ENCODE measurements at places on chromosomes 6 and 20. TPM values are rescaled to one million over a fixed set of nuclear protein-coding genes. Genes with fewer than 3 reads are reported as not detected.
A peak's percentile ranks its signal among the peaks of the same experiment; 100 is the strongest.

DNA sequence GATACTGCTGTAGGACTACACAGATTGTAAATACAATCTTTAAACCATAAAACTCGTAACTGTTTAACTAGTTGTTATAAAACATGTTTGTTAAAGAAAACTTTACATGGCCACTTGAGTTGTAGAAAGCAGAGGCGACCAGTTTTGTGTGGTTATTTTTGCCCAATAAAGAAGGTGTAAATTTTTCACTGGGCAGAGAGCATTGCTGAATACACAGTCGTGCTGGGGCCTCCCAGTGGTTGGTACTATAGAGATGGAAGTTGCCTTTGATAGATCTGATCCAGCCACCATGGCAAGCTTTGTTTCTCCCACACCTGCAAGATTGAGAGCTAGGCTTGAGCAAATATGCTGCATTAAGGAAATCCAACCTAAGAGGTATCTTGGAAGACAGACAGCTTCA is 34.0 kb upstream of the YWHAB start:
- H3K27me3 ChIP-seq, result no peaks in the 10 kb centered on the region
- DNase-seq, result no peak
- H3K4me1 ChIP-seq, result peaks cover 8% of the 10 kb centered on the region
- no peaks in the 10 kb centered on the region for H3K36me3 ChIP-seq

- DNase-seq, result peak; percentile 31
- H3K4me1 ChIP-seq, result peaks cover 21% of the 10 kb centered on the region
- H3K4me3 ChIP-seq, result no peak overlapping the region
- H3K27ac ChIP-seq, result no peak overlapping the region
- H3K27me3 ChIP-seq, result no peaks in the 10 kb centered on the region
These were observed 44.3 kb downstream of the CPXM1 start for GRCh38 chr20:2756056-2756611.

- H3K4me1 ChIP-seq, result peaks cover 9% of the 10 kb centered on the region
- no peak overlapping the region for H3K27ac ChIP-seq
- no peaks in the 10 kb centered on the region for H3K27me3 ChIP-seq
- H3K36me3 ChIP-seq, result no peaks in the 10 kb centered on the region
- H3K4me3 ChIP-seq, result no peak overlapping the region
- no peak for DNase-seq
These were observed 5.0 kb upstream of the FERMT1 start for GRCh38 chr20:6127825-6128224.

DNA sequence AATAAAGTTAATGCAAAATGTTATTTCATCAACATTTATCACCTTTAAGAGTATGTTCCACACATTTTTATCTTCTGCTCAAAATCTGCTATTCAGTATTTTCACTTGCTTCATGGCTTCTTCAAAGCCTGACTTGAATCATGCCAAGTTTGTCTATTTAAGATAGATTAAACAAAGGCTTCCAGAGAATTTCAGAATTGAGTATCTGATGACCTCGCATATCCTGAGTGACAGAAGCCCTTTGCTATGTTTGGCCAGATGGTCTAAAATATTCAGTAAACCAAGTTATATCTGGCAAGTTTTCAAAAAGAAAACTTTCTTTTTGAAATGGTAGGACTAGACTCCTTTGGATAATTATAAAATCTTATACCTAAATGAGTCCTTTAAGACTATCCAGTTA is 348.9 kb upstream of the KCNQ5 start:
- no peaks in the 10 kb centered on the region for H3K36me3 ChIP-seq
- no peak overlapping the region for H3K4me3 ChIP-seq
- no peaks in the 10 kb centered on the region for H3K4me1 ChIP-seq
- no peaks in the 10 kb centered on the region for H3K27me3 ChIP-seq
- H3K27ac ChIP-seq, result no peak overlapping the region

DNA sequence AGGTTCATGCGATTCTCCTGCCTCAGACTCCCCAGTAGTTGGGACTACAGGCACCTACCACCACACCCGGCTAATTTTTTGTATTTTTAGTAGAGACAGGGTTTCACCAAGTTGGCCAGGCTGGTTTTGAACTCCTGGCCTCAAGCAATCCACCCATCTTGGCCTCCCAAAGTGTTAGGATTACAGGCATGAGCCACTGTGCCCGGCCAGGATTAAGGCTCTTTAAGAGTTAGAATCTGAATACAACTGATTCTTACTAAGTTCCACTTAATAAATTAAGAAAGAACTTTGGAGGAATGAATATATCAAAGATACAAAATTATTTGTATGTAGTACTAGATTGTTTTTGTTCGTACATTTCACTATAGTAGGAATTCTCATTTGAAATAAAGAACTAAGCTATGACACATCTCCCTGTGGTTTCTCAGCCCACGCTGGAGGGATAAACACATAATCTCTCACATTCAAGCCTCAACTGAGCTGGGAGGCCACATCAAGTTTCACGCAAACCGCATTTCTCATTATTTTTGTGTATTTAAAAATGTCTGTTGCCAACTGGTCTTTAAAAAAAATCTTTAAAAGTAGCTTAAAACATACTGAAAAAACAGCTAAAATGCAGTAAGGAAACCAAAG is 34.2 kb downstream of the DTNBP1 start:
- H3K4me3 ChIP-seq, result no peak overlapping the region
- no peaks in the 10 kb centered on the region for H3K27me3 ChIP-seq
- H3K36me3 ChIP-seq, result peaks cover 1% of the 10 kb centered on the region

DNA sequence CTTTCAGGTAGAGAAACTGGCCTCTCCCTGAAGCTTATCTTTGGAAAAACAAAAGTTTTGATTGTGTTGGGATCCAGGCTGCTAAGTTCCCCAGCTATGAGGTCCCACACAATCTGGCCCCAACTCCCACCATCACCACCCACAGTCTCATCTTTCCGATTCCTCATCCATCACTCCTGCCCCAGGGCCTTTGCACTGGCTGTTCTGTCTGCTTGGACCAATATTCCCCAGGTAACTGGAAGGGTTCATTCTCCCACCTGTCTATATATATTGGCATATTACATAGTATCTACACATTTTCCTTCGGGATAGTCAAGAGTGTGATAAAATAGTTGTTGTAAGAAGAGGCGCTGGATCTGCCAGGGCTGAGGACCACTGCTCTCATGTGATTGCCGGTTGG is 52.0 kb downstream of the CPNE5 start:
- H3K4me3 ChIP-seq, result no peak overlapping the region
- no peak for DNase-seq
- H3K4me1 ChIP-seq, result peaks cover 20% of the 10 kb centered on the region
- no peaks in the 10 kb centered on the region for H3K36me3 ChIP-seq

DNA sequence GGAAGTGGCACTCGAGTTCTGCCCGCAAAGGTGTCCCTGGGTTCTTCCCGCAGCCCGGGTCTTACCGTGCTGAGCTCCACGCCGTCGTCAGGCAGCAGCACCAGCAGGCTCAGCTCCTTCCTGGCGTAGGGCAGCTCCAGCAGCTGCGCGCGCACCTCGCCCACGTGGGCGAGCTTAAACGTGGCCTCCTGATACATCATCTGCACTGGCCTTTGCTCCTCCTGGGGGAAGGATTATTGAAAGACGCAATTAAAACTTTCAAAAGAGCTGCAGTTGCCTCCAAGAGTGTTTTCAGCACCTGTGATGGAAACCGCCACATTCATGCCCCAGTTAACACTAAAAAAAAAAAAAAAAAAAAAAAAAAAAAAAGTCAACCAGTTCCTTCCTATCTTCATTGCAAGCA is 11.3 kb downstream of the SERPINB9 start:
- no peak overlapping the region for H3K27ac ChIP-seq
- no peaks in the 10 kb centered on the region for H3K27me3 ChIP-seq
- no peak for DNase-seq
- H3K4me3 ChIP-seq, result no peak overlapping the region
- no peaks in the 10 kb centered on the region for H3K36me3 ChIP-seq

GRCh38 chr6:111687652-111688051 is 82.0 kb upstream of the TRAF3IP2 start:
- no peaks in the 10 kb centered on the region for H3K27me3 ChIP-seq
- no peaks in the 10 kb centered on the region for H3K36me3 ChIP-seq
- H3K27ac ChIP-seq, result no peak overlapping the region
- no peak overlapping the region for H3K4me3 ChIP-seq
- DNase-seq, result no peak

GRCh38 chr6:142784344-142784743 is 160.6 kb downstream of the HIVEP2 start:
- H3K27me3 ChIP-seq, result no peaks in the 10 kb centered on the region
- no peaks in the 10 kb centered on the region for H3K36me3 ChIP-seq
- no peak overlapping the region for H3K4me3 ChIP-seq
- no peak overlapping the region for H3K27ac ChIP-seq
- DNase-seq, result no peak

DNA sequence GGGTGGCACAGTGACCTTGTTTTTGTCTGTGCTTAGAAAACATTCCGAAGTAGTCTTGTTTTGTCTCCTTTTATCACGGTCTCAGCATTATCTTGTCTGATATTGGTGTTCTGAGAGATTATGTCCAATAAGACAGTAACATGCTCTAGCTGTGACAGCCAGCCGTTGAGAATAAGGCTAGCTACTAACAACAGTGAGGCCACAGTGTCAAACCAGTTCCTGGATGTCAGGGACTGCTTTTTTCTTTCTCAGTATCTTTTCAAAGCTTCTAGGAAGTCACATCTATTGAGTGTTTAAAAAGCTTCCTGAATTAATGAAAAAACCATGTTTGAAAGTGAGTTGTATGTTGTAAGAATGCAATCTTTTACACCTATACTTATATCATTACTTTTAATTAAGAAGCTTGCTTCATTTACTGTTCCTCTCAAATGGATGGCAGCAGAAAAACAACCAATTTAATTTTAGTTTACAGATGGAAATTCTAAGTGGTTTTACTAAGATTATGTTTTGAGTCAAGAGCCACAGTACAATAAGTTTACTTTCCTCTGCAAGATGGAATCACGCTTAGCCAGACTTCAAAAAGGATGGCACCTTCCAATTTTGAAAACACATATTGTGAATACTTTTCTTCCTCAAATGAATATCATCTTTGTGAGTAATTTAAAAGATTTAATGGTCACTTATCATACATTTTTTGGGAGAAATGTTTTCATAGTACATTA is 53.1 kb downstream of the MAP3K7 start:
- H3K4me1 ChIP-seq, result no peaks in the 10 kb centered on the region
- DNase-seq, result no peak
- no peaks in the 10 kb centered on the region for H3K27me3 ChIP-seq
- H3K27ac ChIP-seq, result no peak overlapping the region

GRCh38 chr6:30894381-30894780 is 10.1 kb downstream of the DDR1 start:
- H3K27ac ChIP-seq, result no peak overlapping the region
- peaks cover 42% of the 10 kb centered on the region for H3K36me3 ChIP-seq
- no peak overlapping the region for H3K4me3 ChIP-seq
- H3K4me1 ChIP-seq, result no peaks in the 10 kb centered on the region
- H3K27me3 ChIP-seq, result no peaks in the 10 kb centered on the region

- H3K27me3 ChIP-seq, result no peaks in the 10 kb centered on the region
- peak; percentile 37 for DNase-seq
- H3K4me3 ChIP-seq, result no peak overlapping the region
- no peaks in the 10 kb centered on the region for H3K36me3 ChIP-seq
These were observed 18.8 kb upstream of the SIRPA start for GRCh38 chr20:1876217-1876921.

DNA sequence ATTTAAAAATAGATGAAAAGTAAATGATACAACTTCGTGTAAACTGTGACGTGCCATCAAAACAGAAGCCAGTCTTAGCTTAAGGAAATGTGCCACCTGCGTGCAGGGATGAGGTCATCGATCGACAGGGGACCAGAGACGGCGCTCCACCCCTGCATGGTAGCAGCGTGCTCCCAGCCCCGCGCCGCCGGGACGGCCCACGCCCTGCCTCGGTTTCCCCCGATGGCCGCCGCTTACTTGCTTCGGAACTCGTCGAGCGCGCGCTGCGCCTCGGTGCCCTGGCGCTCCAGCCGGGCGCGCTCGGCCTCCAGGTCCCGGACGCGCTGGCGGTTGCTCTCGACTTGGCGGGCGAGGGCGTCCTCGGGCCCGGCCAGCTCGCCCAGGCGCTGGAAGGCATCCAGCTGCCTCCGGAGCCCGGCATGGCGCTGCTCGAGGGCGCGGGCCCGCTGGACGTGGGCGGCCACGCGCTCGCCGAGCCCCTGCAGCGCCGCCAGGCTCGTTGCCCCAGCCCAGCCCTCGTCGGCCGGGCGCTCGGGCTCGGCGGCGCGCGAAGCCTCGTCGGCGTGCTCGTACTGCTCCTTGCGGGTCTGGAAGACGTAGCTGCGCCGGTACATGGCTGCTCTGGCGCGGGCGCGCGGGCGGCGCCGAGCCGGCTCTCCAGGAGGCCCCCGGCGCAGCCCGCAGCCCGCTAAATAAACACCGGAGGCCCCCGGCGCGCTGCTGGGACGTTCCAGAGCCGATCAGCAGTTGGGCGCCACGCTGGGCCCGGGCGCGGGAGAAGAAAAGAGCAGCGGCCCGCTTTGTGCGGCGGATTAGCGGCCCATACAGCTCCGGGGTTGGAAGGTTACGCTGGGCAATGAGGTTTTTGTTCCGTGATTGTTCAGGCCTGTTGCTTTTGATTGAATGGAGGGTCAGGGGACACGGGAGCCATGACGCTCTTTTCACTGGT is at the start of gene BFSP1:
TSS of gene BFSP1 (minus strand) at position 664 of the 949 bp plus-strand sequence. CDS start at position 614, 50 bp downstream.
- H3K27ac ChIP-seq, result peak within 1 kb of the TSS; percentile 91
- no peak within 1 kb of the TSS for H3K4me3 ChIP-seq
- H3K36me3 ChIP-seq, result no peaks in the 10 kb centered on the region
- peak; percentile 90 for DNase-seq
- peaks cover 15% of the 10 kb centered on the region for H3K4me1 ChIP-seq

DNA sequence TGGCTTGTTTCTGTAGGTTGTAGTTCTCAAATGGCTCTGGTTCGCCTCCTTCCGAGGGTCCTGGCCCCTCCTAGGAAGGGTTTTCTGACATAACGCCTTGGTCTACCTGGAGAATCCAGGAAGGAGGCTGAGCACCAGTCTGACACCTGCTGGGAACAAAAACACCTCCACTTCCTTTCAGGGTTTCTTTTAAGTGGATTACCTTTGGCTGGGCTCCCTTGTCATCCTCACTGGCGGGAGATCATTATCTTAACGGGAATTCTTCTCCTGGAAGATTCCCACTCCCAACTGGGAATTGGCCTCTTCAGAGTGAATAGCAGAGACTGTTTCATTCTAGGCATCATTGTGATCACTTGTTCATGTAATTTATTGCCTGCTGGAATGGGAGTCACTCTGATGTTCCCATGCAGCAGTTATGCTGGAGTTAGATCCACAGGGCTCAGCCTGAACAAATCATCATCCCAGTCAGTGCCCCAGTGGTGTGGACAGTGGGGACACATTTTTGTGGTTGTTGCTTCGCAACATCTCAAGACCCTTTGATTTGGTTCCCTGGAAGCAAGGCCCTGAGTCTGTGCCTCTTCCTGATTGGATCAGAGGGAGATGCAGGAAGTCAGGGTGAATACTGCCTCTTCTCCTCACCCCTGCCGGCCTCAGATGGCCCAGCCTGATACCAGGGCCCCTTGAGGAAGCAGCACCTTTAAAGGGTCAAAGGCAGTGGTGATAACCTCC is 49.1 kb downstream of the LYRM2 start:
- H3K4me3 ChIP-seq, result no peak overlapping the region
- no peak for DNase-seq
- no peaks in the 10 kb centered on the region for H3K4me1 ChIP-seq
- H3K36me3 ChIP-seq, result no peaks in the 10 kb centered on the region

The ZSCAN12 gene
- 4.9 TPM for total RNA-seq

The ETV7 gene
- 0.66 TPM for total RNA-seq

The SMLR1 gene
- total RNA-seq, result not detected

The OR11A1 gene
- total RNA-seq, result not detected

The FNDC11 gene
- total RNA-seq, result 0.66 TPM

The TEAD3 gene
- 8.9 TPM for total RNA-seq

The HTR1E gene
- not detected for total RNA-seq

The PRPH2 gene
- total RNA-seq, result 1.0 TPM

The HS3ST5 gene
- not detected for total RNA-seq

All from body of pancreas (tissue), 4 donors.